ENCODE measurements at places on chromosomes 6 and 20. TPM values are rescaled to one million over a fixed set of nuclear protein-coding genes. Genes with fewer than 3 reads are reported as not detected.
A peak's percentile ranks its signal among the peaks of the same experiment; 100 is the strongest.

BPIFA1 gene
- not detected for total RNA-seq

HLA-DMA gene
- 37.8 TPM for total RNA-seq

AFDN gene
- 20.7 TPM for total RNA-seq

CST9 gene
- total RNA-seq = not detected

GRCh38 chr20:46562373-46563169, 12.1 kb upstream of the OCSTAMP start:
- DNase-seq = peak; percentile 20

NNAT gene
- 0.20 TPM for total RNA-seq

OPRL1 gene
- total RNA-seq = 1.5 TPM

- DNase-seq = no peak
Measured at GRCh38 chr6:135537741-135538301, 40.3 kb upstream of the AHI1 start.

GRCh38 chr6:110366256-110366655, 8.1 kb upstream of the METTL24 start:
- DNase-seq = no peak

GPRC6A gene
- total RNA-seq = not detected

RAET1G gene
- total RNA-seq = not detected

GRCh38 chr6:39196673-39197091, 32.6 kb downstream of the KCNK5 start:
- no peak for DNase-seq

DNA sequence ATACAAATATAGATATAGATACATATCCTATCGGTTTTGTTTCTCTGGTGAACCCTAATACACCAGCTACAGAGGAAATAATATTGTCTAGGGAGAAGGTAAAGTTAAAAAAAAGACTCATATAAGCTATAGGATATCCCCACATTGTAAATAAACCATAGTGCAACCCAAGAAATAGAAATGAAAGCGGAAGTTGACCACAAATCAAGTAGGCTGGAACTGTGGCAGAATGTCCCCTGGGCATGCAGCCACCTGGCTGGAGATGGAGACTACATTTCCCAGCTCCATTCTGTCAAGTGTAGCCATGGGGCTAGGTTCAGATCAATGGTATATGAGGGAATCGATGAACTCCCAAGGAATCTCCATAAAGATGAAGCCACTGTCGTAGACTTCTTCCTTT, 70.1 kb upstream of the RPS6KA2 start:
- DNase-seq = no peak

DNA sequence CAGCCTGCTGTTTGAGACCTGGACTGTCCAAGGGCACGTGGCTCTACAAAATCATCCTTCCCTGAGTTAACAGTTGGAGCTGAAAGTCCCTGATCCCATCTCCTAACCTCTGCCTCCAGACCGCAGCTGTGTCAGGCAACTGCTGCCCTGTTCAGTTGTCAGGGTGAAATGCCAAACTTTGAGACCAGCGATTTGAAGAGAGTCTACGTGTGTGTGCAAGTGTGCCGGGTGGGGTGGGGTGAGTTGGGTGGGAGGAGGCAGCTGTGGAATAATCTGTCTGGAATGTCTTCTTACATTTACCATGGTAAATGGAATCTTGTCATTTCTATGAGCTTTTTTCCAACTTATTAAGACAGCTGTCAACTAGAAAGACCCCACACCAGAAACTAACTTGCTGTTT, 81.0 kb upstream of the FAM8A1 start:
- no peak for DNase-seq

GRCh38 chr20:33566781-33567603, 77.1 kb downstream of the CBFA2T2 start:
- no peak for DNase-seq

- DNase-seq = no peak
Measured at GRCh38 chr20:62758226-62758912, 37.9 kb upstream of the MRGBP start.

GRCh38 chr6:47288267-47289090, 21.2 kb downstream of the TNFRSF21 start:
- DNase-seq = no peak

GRCh38 chr20:20785226-20785625, 72.8 kb upstream of the RALGAPA2 start:
- no peak for DNase-seq

ARMC2 gene
- total RNA-seq = 10.0 TPM

DNA sequence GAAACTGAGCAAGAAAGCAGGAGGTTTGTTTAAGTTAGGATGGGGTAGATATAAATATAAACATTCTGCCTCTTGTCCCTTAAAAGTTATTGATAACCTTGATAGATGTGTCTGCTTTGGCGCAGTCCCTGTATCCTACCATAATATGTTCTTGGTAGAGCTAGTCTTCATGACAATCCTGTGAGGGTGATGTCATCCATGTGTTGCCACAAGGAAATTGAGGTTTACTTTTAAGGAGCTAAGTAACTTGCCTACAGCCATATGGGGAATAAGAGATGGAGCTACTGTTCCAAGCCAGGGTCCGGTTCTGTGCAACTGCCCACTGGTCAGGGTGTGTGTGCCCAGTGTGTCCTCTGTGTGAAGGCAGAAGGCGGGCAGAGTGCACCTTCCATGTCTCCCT, 78.5 kb downstream of the SSR1 start:
- no peak for DNase-seq

KHDC1 gene
- total RNA-seq = 1.1 TPM

PRRT1 gene
- 3.2 TPM for total RNA-seq

- DNase-seq = peak; percentile 46
Measured at GRCh38 chr20:62921119-62921687, 5.1 kb downstream of the DIDO1 start.

GRCh38 chr6:57224769-57225515, 2.8 kb upstream of the RAB23 start:
- DNase-seq = no peak

DNA sequence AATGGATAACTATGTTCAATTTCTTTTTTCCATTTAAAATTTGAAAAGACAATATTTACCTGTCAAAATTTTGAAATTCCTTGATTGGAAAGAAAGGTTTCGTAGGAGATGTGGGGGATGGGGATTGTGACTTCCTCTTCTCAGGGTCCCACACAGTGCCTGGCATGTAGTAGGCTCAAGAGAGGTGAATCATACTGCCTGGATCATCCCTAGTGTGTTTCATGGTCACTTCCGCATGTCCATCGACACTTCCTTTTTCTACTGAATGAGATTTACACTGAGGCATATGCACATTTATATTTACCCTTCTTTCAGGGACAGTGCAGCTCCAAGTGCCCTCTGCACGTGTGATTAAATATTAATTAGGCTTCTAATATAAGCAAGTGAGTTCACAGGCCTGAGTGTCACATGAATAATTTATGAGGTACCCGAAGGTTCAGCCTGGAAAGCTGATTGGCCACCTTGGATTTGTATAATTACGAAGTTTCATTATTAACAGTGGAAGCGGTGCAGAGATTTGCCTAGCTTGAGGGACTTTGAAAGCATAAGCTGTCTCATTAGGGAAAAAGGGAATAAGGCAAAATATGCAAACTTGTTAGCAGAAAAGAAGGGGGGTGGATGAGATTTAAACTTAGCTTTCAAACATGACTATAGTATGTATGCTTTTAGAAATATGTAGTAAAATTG, 177.5 kb upstream of the MMS22L start:
- no peak for DNase-seq

MCM3 gene
- 52.1 TPM for total RNA-seq

DNA sequence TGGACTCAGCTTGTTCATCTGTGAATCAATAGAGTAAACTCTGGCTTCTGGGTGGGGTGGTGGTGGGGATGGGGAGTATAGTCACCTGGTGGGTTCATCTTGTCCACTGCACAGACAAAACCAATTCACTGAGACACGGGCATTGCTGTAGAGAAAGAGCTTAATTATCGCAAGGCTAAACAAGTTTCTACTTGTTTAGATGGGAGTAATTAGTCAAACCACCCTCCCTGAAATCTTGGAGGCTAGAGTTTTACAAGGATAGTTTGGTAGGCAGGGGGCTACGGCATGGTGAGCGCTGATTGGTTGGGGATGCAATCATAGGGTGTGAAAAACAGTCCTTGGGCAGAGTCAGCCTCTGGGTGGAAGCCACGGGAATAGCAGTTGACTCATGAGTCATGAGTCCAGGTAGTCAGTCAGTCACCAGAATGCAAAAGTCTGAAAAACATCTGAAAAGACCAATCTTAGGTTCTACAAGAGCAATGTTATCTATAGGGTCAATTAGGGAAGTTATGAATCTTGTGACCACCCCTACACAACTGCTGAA, 77.8 kb downstream of the STMND1 start:
- no peak for DNase-seq

C20orf96 gene
- 3.1 TPM for total RNA-seq

- no peak for DNase-seq
Measured at GRCh38 chr6:168837254-168838036, 396.5 kb downstream of the SMOC2 start.

GRCh38 chr6:3325210-3325609, 66.5 kb downstream of the PSMG4 start:
- no peak for DNase-seq

SYNE1 gene
- 235 TPM for total RNA-seq

- DNase-seq = no peak
Measured at GRCh38 chr6:170232186-170233002, 58.5 kb downstream of the DLL1 start.

DNA sequence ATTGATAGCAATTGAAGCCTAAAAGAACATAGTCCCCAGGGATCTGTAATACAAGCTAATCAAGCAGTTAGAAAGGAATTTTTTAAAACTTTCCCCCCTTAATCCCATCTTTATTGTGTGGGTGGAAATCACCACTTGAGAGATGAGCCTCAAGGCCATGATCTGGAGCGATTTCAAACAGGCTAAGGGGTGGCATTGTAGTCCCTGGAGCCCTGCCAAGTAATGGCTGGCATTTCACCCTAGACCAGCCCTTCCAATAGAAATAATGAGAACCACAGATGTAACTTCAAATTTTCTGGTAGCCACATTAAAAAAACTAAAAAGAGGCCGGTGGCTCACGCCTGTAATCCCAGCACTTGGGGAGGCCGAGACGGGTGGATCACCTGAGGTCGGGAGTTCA, 46.9 kb downstream of the PRDM1 start:
- no peak for DNase-seq

HLA-F gene
- 699 TPM for total RNA-seq

CAP2 gene
- total RNA-seq = not detected

SYCP2L gene
- total RNA-seq = not detected

DNA sequence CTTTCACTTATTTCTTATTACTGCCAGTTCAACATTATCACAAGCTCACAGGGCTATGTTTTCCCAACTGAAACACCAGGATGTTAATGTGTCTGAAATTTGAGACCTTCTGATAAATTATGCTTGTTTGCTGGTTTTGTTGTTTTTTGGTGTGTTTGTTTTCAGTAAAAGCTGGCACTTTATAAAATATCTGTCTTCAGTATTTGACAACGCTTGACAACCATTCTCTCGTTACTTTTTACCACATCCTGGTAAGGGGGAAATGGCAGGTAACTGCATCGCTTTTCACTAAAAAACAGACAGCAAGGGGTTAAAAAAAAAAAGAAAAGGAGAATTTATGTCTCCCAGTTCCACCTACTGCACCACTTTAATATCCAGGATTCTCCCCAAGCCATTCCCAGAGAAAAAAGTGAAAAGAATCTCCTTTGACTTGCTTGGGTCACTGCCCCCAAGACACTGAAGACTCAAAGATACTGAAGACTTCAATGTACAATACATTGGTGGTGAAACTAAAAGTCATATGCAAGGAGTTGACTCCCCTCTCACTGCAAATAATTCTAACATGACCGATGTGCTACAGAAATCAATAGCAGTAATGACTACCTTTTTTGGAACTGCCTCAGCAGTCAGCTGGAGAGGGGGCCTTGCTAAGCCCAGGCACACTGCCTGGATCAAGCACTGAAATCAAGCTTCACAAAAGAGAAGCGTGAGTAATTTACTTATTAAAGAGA, 88.9 kb downstream of the HIVEP2 start:
- peak; percentile 49 for DNase-seq

DNA sequence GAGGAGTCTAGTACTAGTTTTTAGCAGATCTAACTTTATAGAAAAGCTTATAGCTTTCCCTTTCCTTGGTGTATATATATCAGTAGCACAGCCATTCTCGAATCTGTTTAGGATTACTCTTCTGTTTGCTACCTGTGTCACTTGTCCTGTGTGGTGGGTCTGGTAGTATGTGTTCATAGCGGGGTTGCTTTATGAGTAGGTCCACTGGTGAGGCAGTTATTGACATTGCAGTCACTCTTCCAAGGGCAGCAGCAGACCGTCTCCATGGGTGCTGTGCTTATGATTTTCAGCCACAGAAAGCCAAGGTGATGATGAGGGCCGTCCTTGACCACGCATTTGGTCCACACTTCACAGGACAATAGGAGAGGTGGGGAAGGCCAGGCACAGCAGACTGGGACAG, 171.5 kb downstream of the CDKAL1 start:
- no peak for DNase-seq

CST2 gene
- not detected for total RNA-seq

DNA sequence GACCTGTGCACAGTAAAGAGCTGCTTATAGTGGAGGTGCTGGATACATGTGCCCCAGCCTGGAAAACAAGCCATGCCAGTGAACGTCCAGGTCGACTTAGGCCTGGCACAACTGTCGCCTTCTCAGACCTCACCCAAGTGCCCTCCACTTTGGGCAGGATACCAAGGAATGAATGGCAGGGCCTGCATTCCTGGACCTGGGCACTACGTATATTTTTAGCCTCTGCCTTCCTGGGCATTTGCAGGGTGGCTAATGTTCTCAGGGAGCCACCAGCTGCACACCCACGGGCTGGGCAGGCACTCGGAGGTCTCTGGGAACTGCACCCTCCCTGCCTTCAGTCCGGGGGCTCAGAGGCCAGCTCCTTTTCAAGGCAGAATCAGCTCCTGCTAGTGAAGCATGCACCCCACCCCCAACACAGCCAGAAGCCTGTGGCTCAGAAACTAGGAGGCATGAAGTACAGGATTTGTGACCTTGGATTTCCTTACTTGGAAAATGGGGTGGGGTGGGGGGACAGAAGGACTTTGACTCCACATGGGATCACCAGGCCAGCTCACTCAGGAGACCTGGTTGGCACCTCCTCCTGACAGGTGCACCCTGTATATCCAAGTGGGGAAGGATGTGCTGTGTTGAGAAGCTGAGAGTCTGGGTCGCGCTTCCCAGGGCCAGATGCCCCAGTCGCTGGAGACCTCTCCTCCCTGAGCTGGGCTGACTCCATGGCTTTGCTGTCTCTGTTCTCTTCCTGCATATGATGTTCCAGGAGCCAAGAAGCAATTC, 2.5 kb upstream of the LSM14B start:
- no peak for DNase-seq

- DNase-seq = peak; percentile 37
Measured at GRCh38 chr6:156866220-156867015, 89.2 kb downstream of the ARID1B start.

DNA sequence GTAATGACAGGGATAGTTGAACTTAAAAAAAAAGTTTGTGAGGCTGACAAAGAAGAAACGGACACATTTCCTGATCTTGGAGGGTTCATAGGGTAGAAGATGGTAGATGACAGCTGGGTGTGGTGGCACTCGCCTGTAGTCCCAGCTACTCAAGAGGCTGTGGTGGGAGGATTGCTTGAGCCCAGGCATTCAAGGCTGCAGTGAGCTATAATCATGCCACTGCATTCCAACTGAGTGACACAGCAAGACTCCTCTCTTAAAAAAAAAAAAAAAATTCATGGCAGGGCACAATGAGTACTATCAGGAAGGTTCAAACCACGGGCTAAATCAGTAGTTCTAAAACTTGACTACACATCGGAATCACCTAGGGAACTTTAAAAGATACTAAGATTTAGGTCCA, 2.0 kb upstream of the MICA start:
- DNase-seq = no peak

FUT9 gene
- total RNA-seq = not detected

- DNase-seq = no peak
Measured at GRCh38 chr6:124962639-124963415, 590 bp downstream of the RNF217 start.

- DNase-seq = no peak
Measured at GRCh38 chr6:148831531-148831930, 84.7 kb downstream of the UST start.

Data from T-cell (primary cell).